ENCODE measurements at places on chromosomes 2 and 18. TPM values are rescaled to one million over a fixed set of nuclear protein-coding genes. Genes with fewer than 3 reads are reported as not detected.
A peak's percentile ranks its signal among the peaks of the same experiment; 100 is the strongest.

The TMEM214 gene
- 43.3 TPM for total RNA-seq

GRCh38 chr2:27422958-27423357 lies 5.5 kb upstream of the NRBP1 start:
- H3K4me1 ChIP-seq, result peaks cover 6% of the 10 kb centered on the region
- no peaks in the 10 kb centered on the region for H3K27me3 ChIP-seq
- H3K4me3 ChIP-seq, result no peak overlapping the region
- no peak for DNase-seq
- H3K36me3 ChIP-seq, result no peaks in the 10 kb centered on the region
- no peak overlapping the region for H3K27ac ChIP-seq

- no peaks in the 10 kb centered on the region for H3K36me3 ChIP-seq
- no peak overlapping the region for H3K4me3 ChIP-seq
- no peak for DNase-seq
- no peaks in the 10 kb centered on the region for H3K4me1 ChIP-seq
- no peaks in the 10 kb centered on the region for H3K27me3 ChIP-seq
- H3K27ac ChIP-seq, result no peak overlapping the region
Observed at GRCh38 chr2:225169396-225169795, 127.1 kb upstream of the DOCK10 start.

DNA sequence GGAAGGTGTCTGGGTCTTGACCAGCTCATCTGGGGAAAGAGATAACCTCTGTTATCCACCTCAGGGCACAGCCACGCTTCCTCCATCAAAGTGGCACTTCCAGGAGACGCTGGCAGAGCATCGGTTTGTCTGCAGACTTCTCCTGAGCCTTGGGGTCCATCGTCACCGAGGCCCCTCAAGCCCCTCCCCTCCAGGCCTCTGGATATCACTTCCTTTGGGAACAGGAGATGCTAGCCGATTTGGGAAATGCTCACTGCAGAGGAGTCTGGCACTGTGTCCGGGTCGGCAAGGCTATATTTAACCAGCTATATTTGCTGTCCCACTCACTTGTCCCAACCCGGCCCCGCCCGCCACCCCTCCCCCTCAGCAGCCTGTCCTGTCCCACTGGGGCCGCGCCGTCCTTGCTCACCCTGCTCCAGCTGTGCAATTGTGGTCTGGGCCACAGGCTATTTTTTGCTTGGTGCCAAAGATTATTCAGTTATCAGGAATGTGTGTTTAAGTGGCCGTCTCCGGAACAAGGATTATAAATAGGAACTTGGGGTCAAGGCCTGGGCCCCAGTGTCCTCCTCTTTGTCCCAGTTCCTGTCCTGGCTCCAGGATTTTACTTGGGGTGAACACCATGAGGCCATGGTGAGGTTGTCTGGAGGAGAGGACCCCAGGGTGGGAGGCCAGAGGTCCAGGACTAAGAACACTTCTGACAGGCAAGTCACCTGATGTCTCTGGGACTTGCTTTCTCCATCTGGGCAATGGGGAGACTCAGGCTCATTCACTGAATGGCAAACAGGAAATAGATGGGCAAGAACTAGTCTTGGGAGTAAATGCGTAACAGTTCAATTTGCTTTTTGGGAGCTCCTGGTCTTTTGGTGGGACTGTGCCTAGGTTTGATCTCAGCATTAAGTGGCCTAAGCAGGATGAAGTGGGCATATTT lies 263.6 kb downstream of the DYSF start:
- H3K4me1 ChIP-seq, result peaks cover 34% of the 10 kb centered on the region
- no peaks in the 10 kb centered on the region for H3K27me3 ChIP-seq
- H3K36me3 ChIP-seq, result no peaks in the 10 kb centered on the region
- peak overlapping the region; percentile 61 for H3K27ac ChIP-seq
- DNase-seq, result peak; percentile 31

- H3K27me3 ChIP-seq, result no peaks in the 10 kb centered on the region
- no peak overlapping the region for H3K4me3 ChIP-seq
- H3K4me1 ChIP-seq, result no peaks in the 10 kb centered on the region
- DNase-seq, result no peak
- no peak overlapping the region for H3K27ac ChIP-seq
Observed at GRCh38 chr2:18740474-18740881, 151.1 kb upstream of the NT5C1B start.

The ABI2 gene
- total RNA-seq, result 69.2 TPM

- no peaks in the 10 kb centered on the region for H3K36me3 ChIP-seq
- no peak overlapping the region for H3K4me3 ChIP-seq
- H3K27me3 ChIP-seq, result no peaks in the 10 kb centered on the region
- no peaks in the 10 kb centered on the region for H3K4me1 ChIP-seq
- DNase-seq, result no peak
Observed at GRCh38 chr2:221001381-221001801, 570.7 kb downstream of the EPHA4 start.

GRCh38 chr2:193228276-193228675 lies 1033.5 kb upstream of the TMEFF2 start:
- no peak for DNase-seq
- H3K4me1 ChIP-seq, result no peaks in the 10 kb centered on the region
- H3K36me3 ChIP-seq, result no peaks in the 10 kb centered on the region
- no peaks in the 10 kb centered on the region for H3K27me3 ChIP-seq

GRCh38 chr2:39403311-39403710 lies 33.8 kb downstream of the MAP4K3 start:
- peak overlapping the region; percentile 7 for H3K27ac ChIP-seq

DNA sequence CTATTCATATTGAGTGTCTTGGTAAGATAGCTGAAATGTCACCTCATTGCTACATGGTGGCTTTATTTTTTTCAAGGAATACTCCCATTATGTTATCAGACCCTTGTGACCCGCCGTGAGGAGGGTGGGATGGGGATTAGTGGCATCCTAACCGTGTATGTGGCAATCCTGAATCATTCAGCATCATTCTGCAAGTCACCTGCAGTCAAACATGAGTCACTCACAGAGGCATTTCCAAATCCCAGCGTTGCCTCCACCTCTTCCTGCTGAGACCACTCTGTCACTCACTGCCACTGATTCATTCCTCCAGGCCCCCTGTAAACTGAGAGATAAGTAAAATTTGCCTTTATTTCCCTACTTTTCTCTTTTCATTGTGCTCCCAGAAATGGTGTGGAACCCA lies 307.4 kb upstream of the KLHL29 start:
- no peak overlapping the region for H3K4me3 ChIP-seq
- no peaks in the 10 kb centered on the region for H3K4me1 ChIP-seq
- H3K27ac ChIP-seq, result no peak overlapping the region
- DNase-seq, result no peak
- H3K27me3 ChIP-seq, result no peaks in the 10 kb centered on the region

GRCh38 chr2:200703127-200703925 lies 108.4 kb upstream of the BZW1 start:
- no peaks in the 10 kb centered on the region for H3K4me1 ChIP-seq
- no peak overlapping the region for H3K27ac ChIP-seq
- H3K4me3 ChIP-seq, result no peak overlapping the region
- no peaks in the 10 kb centered on the region for H3K27me3 ChIP-seq

The NCKAP5 gene
- total RNA-seq, result 0.58 TPM

The UCN gene
- 2.4 TPM for total RNA-seq

GRCh38 chr2:95385570-95385984 lies 16.9 kb upstream of the FAHD2A start:
- H3K27ac ChIP-seq, result peak overlapping the region; percentile 66
- no peaks in the 10 kb centered on the region for H3K36me3 ChIP-seq
- no peak for DNase-seq
- H3K4me1 ChIP-seq, result peaks cover 34% of the 10 kb centered on the region
- no peaks in the 10 kb centered on the region for H3K27me3 ChIP-seq

The SMYD1 gene
- total RNA-seq, result not detected

The NT5C1B gene
- total RNA-seq, result not detected

DNA sequence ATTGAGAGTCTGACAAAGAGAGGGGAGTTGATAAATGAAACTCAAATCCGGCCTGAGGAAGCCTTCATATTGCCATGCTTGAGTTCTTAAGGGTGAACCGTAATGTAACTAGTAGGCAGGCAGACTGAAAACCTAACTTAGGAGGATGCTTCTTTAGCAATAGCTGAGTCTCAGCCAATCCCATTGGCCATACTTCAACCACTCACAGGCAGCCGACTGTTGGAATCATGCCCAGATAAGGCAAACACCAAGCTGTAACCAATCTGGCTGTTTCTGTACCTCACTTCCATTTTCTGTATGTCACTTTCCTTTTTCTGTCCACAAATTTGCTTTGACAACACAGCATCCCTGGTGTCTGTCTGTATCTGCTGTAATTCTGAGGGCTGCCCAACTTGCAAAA lies 39.5 kb downstream of the TPRKB start:
- no peak for DNase-seq
- H3K27ac ChIP-seq, result no peak overlapping the region
- no peaks in the 10 kb centered on the region for H3K4me1 ChIP-seq
- H3K36me3 ChIP-seq, result no peaks in the 10 kb centered on the region
- no peaks in the 10 kb centered on the region for H3K27me3 ChIP-seq
- no peak overlapping the region for H3K4me3 ChIP-seq

DNA sequence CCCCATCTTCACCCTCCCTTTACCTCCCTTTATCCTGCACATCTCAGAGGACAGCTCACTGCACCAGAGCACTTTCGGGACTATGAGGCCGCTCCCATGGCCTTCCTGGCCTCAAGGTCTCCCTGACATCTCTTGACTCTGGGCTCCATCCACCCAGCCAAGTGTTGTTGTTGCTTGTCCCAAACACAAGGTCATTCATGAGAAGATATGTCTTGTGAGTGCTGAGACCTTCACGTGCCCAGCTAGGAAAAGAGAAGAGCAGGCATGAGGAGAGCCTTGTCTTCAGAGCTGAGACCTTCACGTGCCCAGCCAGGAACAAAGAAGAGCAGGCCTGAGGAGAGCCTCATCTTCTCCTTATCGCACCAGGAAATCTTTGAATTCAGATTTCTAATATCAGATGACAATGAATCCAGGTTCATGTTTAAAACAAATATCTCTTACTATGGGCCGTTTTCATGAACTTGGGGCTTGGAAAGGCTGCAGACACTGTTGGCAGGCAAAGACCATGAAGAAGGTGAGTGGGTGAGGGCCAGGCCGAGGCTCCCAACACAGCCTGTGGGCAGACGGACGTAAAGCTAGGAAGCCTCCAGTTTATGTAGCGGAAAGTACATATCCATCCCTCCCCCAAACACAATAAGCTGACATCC lies 256.1 kb downstream of the NDUFA10 start:
- H3K4me3 ChIP-seq, result no peak overlapping the region
- DNase-seq, result no peak
- H3K27me3 ChIP-seq, result no peaks in the 10 kb centered on the region

The TRMT61B gene
- 10.9 TPM for total RNA-seq

DNA sequence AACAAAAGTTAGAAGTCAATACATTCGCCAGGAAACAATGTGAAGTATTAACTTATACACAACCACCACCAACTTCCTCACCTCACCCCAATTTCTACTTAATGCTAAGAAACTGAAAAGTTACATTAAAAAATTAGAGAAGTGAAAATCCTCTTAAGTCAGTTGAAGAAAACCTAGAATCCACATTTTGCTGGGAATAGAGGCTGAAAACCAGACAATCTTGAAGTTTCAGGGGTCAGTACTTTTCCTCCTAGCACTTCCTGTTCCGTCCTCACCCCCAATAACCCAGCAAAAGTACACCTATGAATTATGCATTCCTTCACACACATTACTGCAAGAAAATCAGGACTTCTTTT lies 6.3 kb downstream of the YES1 start:
- H3K36me3 ChIP-seq, result no peaks in the 10 kb centered on the region
- H3K27me3 ChIP-seq, result no peaks in the 10 kb centered on the region
- no peak overlapping the region for H3K4me3 ChIP-seq

- H3K27ac ChIP-seq, result no peak overlapping the region
- DNase-seq, result no peak
- H3K4me3 ChIP-seq, result no peak overlapping the region
- H3K4me1 ChIP-seq, result no peaks in the 10 kb centered on the region
- no peaks in the 10 kb centered on the region for H3K36me3 ChIP-seq
- no peaks in the 10 kb centered on the region for H3K27me3 ChIP-seq
Observed at GRCh38 chr18:64403784-64404503, 255.1 kb upstream of the LINC00305 start.

The LDLRAD4 gene
- 35.7 TPM for total RNA-seq

The TANC1 gene
- 68.3 TPM for total RNA-seq

- DNase-seq, result no peak
- no peaks in the 10 kb centered on the region for H3K4me1 ChIP-seq
- H3K4me3 ChIP-seq, result no peak overlapping the region
- no peak overlapping the region for H3K27ac ChIP-seq
- no peaks in the 10 kb centered on the region for H3K27me3 ChIP-seq
Observed at GRCh38 chr2:173223871-173224270, 130.8 kb upstream of the CDCA7 start.

The GREB1 gene
- 0.94 TPM for total RNA-seq

DNA sequence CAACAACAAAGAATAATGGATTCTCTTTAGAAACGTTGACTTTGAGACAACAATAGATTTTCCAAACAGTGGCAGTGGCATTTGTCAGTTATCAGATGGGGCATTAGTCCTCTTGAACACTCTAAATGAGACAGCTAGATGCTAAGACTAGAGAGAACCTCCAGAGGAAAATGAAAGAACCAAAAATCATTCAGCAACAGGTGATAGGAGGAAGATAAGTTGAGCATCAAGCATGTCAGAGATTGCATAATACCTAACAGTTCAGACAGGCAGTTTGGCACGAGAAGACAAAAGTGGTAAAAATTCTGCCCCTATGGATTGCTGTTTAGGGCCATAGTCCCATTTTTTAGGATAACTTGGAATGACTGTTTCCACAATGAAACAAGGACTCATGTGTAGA lies 67.9 kb upstream of the NOL4 start:
- no peaks in the 10 kb centered on the region for H3K36me3 ChIP-seq
- no peak overlapping the region for H3K27ac ChIP-seq
- no peaks in the 10 kb centered on the region for H3K4me1 ChIP-seq
- H3K4me3 ChIP-seq, result no peak overlapping the region
- no peaks in the 10 kb centered on the region for H3K27me3 ChIP-seq
- no peak for DNase-seq

- DNase-seq, result no peak
- no peaks in the 10 kb centered on the region for H3K36me3 ChIP-seq
- no peak overlapping the region for H3K4me3 ChIP-seq
- H3K4me1 ChIP-seq, result peaks cover 6% of the 10 kb centered on the region
- H3K27me3 ChIP-seq, result no peaks in the 10 kb centered on the region
- no peak overlapping the region for H3K27ac ChIP-seq
Observed at GRCh38 chr2:39356922-39357639, 80.0 kb downstream of the MAP4K3 start.

The STK17B gene
- total RNA-seq, result 19.6 TPM

GRCh38 chr2:130901061-130901460 lies 64.3 kb downstream of the ARHGEF4 start:
- no peak overlapping the region for H3K27ac ChIP-seq
- no peaks in the 10 kb centered on the region for H3K4me1 ChIP-seq
- no peak overlapping the region for H3K4me3 ChIP-seq
- DNase-seq, result no peak

DNA sequence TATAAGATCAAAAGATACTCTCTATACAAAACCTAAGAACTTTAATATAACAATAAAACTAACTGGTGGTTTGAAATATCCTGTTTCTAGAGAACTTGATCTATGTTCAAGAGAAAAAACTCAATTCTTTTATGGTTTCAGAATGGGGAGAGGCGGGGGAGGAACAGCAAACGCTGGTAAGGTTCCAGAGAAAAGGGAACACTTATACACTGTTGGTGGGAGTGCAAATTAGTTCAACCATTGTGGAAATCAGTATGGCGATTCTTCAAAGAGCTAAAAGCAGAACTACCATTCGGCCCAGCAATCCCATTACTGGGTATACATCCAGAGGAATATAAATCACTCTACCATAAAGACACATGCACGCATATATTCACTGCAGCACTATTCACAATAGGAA lies 17.2 kb downstream of the FAM98A start:
- H3K4me3 ChIP-seq, result no peak overlapping the region
- no peaks in the 10 kb centered on the region for H3K27me3 ChIP-seq

GRCh38 chr2:10964052-10964790 lies 52.5 kb downstream of the KCNF1 start:
- peak; percentile 45 for DNase-seq
- H3K27ac ChIP-seq, result no peak overlapping the region
- H3K36me3 ChIP-seq, result no peaks in the 10 kb centered on the region
- no peaks in the 10 kb centered on the region for H3K27me3 ChIP-seq
- no peak overlapping the region for H3K4me3 ChIP-seq
